Neural cell (in vitro differentiated cells): ENCODE measurements at places on chromosomes 5 and 9. TPM values are rescaled to one million over a fixed set of nuclear protein-coding genes. Genes with fewer than 3 reads are reported as not detected.

The PDE8B gene
- 0.10 and 0.22 TPM in 2 replicates for polyA plus RNA-seq

The SOX30 gene
- not detected in 2 replicates for polyA plus RNA-seq

The ANXA2R gene
- polyA plus RNA-seq, result not detected in 2 replicates

The CDKN2AIPNL gene
- polyA plus RNA-seq, result 77.0 and 78.4 TPM in 2 replicates

The TMEM252 gene
- not detected in 2 replicates for polyA plus RNA-seq

The RMI1 gene
- polyA plus RNA-seq, result 12.9 and 13.1 TPM in 2 replicates

The SOHLH1 gene
- not detected in 2 replicates for polyA plus RNA-seq

The ORM2 gene
- polyA plus RNA-seq, result not detected in 2 replicates

The TICAM2 gene
- polyA plus RNA-seq, result not detected in 2 replicates

The SPINK7 gene
- polyA plus RNA-seq, result not detected in 2 replicates

The CDX1 gene
- not detected in 2 replicates for polyA plus RNA-seq

The VAV2 gene
- 35.2 and 41.1 TPM in 2 replicates for polyA plus RNA-seq

The ELOVL7 gene
- 2.7 and 3.9 TPM in 2 replicates for polyA plus RNA-seq

The STPG3 gene
- polyA plus RNA-seq, result not detected in 2 replicates

The ITK gene
- not detected in 2 replicates for polyA plus RNA-seq

The TXNDC8 gene
- not detected in 2 replicates for polyA plus RNA-seq
